Inflammatory macrophage (primary cell): ENCODE measurements at places on chromosomes 11 and 22.

DNA sequence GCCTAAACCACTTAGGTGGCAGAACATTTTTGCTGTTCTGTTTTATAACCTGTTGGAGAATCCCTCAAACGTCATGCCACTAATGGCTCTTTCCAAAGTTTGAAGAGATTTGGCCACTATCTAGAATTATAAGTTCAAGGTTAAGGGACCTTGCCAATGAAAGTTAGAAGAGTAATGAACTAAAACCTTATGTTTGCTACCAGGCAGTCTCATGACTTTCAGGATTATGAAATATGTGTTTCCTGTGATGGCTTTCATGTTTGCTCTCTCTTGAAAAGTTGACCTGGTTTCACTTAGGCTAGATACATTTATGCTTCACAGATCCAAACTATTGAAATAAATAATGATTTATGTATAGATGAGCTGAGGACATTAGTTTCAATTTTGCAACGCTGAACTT, 340.0 kb downstream of the LRRC4C start:
- DNase-seq, result no peak

GRCh38 chr11:87092159-87092558, 54.4 kb downstream of the TMEM135 start:
- no peak for DNase-seq

GRCh38 chr11:16909359-16910035, 104.7 kb downstream of the PLEKHA7 start:
- no peak for DNase-seq

DNA sequence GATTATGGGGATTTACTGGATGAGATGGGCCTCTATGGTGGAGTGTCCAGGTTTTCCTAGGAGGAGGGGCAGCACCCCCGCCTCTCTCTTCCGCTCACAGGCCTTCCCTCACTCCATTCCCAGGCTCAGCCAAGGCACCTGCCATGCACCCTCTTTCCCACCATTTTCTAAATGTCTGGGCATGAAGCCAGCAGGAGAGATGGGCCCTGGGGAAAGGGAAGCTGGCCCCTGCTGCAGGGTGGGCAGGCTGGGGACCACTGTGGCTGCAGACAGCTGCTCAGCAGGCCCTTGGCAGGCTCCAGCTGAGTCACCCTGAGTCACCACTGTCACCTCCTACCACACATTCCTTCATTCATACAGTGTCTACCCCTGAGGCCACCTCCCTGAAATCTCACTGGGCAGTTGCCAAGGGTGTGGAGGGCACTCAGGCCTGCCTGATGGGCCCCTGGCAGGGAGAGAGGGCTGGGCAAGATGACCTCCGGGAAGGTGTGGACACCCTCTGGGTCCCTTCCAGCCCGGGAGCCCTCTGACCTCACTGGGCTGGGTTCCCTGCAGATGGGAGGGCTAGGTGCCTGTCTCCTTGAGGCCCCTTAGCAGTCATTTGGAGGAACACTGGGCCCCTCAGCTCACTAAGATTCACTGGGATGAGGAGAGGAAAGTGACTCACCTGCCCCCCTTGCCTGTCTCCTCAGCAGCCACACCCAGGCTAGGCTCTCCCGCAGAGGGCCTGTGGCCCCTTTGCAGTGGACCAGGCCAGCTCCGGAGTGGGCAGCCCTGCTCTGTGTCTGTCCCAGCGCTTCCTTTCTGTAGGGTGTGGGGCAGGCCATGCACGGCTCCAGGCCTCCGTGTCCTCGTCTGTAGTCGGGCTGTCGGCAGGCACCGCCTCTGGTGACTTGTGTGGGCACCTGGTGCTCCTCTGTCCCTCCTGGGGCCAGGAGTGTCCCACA, 7.8 kb downstream of the MYEOV start:
- peak; percentile 27 for DNase-seq

DNA sequence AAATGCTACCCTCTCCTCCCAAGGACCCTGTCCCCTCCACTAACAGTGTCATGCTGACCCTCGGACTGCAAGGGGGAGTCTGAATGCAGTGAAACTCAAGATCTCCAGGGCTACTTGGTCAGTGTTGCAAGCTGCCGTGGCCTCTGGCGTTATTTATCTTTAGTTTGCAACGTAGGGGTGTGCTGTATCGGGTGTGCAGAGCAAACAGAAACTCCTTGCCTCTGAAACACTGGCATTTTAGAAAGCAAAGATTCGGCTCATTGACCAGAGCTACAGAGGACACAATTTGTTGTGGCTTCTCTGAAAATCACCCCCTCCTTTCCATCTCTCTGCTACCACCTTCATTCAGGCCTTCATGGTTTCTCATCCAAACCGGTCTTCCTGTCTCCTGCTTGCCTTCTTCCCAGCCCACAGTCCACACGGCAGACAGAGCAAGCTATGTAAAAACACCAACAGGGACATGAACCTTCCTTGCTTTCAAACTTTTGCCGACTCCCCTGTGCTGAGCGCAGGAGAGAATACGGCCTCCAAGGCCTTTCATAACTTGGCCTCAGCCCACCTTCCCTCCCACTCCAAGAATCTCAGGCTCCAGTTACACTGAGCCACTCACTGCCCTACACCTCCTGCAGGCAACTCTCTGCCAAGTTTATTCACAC, 14.9 kb downstream of the FZD4 start:
- no peak for DNase-seq

DNA sequence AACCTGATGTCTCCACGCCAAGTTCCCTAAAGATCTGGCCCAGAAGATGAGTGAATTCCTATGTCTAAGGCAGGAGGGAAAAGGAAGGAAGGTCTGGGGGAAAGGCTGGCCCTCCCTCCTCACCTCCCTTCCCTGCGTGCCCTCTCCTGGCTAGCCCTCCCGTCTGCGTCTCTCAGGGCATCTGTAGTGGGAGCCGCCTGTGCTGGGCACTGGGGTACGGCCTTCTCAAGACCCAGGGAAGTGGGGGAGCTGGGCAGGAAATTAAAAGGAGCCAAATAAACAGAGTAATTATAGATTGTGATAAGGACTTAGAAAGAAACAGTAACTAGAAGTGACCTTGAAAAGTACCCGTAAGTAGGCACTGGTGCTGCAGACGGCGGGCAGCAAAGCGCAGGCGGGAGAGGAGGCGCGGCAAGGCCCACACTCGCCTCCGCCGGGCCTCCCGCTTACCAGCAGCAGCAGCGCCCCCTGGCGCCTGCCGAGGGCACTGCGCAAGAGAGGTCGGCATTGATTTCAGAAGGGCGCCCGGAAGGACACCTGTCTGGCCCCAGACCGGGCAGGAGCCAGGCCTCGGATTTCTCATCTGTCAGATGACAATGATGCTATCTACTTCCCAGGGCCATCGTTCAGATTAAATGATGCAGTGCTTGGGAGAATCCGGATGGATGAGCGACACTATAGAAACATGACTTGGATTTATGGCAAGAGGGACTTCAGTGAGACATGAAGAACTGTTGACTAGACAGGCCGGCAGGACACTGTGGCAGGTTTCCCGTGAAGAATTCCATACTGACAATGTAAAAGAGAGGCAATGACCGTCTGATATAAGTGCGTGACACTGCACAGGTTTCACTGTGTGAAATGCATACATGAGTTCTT, 7.3 kb downstream of the KCNJ1 start:
- DNase-seq, result peak; percentile 62

DNA sequence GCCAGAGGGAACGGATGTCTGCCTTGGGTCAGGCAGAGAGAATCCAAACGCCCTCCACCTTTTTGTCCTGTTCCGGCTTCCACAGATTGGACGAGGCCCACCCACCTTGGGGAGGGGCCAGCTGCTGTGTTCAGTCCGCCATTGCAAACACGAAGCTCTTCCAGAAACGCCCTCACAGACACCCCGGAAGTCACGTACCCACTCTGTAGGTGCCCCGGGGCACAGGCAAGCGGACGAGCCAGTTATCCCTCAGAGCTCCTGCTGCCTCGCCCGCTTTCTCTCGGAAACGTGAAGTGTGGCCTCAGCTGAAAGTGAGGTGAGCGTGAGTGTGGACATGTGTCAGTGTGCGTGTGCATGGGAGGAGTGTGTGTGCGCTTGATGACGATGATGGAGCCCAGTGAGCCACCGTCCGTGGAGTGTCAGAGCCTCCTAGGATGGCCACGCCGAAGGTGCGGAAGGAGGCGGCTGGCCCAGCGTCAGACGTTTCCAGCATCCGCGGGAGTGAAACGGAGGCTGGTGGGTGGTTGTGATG, 869.2 kb downstream of the TBC1D22A start:
- DNase-seq, result no peak

GRCh38 chr11:103623933-103624332, 412.5 kb upstream of the DDI1 start:
- no peak for DNase-seq

- DNase-seq, result no peak
These were observed 14.4 kb downstream of the IL18BP start for GRCh38 chr11:72012897-72013721.

- DNase-seq, result no peak
These were observed 19.2 kb downstream of the SLC43A1 start for GRCh38 chr11:57496109-57496820.

DNA sequence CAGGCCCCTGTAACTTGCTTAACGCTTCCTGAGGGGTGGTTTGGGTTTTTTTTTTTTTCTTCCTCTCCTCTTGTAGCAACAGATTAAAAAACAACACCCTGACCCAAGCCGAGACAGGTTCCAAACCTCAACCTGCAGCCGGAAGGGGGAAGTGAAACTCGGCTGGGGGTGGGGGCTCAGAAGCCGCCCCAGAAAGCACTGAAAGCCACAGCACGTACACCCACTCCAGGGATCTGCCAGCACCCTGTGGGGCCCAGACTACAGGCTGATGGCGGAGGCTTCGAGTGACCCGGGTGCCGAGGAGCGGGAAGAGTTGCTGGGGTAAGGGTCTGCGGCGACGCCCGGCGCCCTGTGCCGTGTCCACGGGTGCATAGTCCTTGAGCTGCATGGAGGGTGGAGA, at the start of gene LSP1:
LSP1 (plus strand) TSS at position 208 of the 400 bp plus-strand sequence; CDS start at position 269, 61 bp downstream.
- DNase-seq, result peak; percentile 77
